Heart right ventricle (tissue), 16 donors: ENCODE measurements at places on chromosomes 6 and 20. TPM values are rescaled to one million over a fixed set of nuclear protein-coding genes. Genes with fewer than 3 reads are reported as not detected.
A peak's percentile ranks its signal among the peaks of the same experiment; 100 is the strongest.

Gene FAM209B
- total RNA-seq = not detected

Gene CCN2
- 58.4 TPM for total RNA-seq

Gene FNDC11
- total RNA-seq = not detected

- peak; percentile 27 for DNase-seq
Measured at GRCh38 chr20:50980851-50981713, 22.5 kb downstream of the MOCS3 start.

DNA sequence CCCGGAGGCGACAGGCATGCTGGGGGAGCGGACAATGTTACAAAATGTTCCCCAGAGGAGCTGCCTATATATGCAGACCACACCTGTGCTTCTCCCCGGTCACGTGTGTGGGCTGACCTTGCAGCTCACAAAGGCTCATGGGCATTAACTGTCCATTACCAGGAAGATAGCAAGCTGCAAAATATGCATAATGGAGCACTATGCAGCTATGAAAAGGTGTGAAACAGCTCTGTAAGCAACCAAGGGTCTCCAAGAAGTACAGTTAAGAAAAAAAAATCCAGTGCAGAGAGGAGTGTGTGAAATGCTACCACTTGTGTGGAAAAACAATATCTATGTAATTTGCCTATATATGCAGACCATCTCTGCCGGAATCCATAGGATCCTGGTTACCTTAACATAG is 9.4 kb downstream of the TCF15 start:
- no peak for DNase-seq

Gene ZSCAN31
- total RNA-seq = 14.3 TPM

- DNase-seq = no peak
Measured at GRCh38 chr6:106051226-106051625, 34.9 kb upstream of the PRDM1 start.

- peak; percentile 57 for DNase-seq
Measured at GRCh38 chr6:43990275-43990626, 137.0 kb downstream of the MRPL14 start.

DNA sequence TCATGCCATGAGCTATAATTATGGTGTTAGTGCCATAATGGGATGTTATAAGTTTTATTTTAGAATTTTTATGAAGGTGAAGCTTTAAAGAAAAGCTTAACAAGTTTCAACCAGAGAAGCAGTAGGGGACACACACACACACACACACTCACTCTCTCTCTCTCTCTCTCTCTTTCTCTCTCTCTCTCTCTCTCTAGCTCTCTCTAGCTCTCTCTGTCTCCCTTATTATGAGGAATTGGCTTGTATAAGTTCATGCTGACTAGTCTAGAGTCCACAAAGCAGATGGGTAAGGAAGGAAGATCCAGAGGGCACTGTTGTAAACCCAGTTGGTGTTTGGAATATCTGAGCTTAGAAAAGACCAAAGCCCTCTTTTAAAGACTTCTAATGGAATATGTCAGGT is 102.4 kb downstream of the QKI start:
- no peak for DNase-seq

- no peak for DNase-seq
Measured at GRCh38 chr6:100923481-100924165, 42.5 kb upstream of the ASCC3 start.

GRCh38 chr20:24771542-24772061 is 177.5 kb upstream of the CST7 start:
- DNase-seq = no peak

DNA sequence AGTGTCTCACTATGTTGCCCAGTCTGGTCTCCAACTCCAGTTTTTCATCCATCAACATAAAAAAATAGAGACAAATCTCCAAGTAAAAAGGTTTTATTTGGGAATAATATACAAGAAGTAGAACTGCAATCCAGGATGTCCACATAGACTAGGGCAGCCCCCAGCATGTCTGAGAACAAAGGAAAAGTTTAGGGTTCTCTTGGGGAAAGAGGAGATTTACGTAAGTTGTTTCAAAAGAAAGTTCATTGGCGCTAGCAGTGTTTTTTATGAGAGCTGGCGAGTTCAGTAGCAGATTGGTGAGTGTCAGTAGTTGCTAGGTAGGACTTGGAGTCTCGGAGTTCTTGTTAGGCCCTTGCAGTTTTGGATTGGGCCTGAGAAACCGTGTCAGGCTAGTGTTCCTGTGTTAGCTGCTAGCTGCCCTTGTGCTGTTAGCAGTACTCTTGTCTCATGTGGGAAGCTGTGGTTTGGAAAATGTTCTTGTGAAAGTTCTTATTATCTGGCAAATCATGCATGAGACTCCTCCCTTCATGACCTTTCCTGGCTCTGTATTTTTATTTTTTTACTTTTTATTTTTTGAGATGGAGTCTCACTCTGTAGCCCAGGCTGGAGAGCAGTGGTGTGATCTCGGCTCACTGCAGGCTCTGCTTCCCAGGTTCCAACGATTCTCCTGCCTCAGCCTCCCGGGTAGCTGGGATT is 24.7 kb downstream of the TTLL9 start:
- no peak for DNase-seq

- DNase-seq = peak; percentile 90
Measured at GRCh38 chr20:2102585-2103460, 1.2 kb downstream of the STK35 start.

DNA sequence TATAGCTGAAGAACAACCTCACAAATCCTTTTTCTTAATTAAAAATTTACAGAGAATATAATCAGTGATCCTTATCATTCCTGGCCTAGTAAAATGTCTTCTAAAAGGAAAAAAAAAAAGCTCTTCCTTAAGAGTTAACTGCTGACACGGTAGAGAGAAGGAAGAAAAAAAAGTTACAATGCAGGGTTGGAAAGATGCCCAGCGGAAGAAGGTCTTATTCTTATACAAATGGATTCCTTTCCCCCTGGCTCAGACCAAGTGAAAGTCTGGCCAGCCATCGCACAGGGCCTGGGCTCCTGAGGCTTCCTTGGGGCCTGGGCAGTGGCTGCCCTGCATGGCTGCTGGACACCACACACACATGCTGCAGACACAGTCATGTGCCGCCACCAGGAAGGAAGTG is 688.6 kb downstream of the TENT5A start:
- no peak for DNase-seq

- no peak for DNase-seq
Measured at GRCh38 chr20:37407573-37408002, 61.6 kb downstream of the SRC start.

- no peak for DNase-seq
Measured at GRCh38 chr6:105209950-105210706, 30.3 kb upstream of the POPDC3 start.

DNA sequence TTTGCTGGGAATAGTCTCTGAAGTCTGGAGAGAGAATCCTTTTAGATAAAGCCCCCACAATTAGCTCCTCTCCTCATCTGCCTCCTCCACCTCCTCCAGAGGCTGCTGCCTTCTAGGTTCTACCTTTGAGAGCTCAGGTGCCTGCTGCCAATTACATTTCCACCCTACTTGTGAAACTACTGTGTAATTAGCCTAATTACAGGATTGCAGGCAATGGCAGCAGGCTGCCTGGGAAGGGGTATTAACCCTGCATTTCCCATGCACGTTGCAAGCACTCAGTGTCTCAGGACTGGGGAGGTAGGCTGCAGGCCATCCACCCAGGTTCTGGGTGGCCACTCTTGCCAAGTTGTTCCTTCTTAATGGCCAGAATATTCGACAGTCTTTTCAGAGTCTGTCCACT is 215.6 kb upstream of the ZNF217 start:
- no peak for DNase-seq

Gene TMC2
- total RNA-seq = not detected

GRCh38 chr6:168684471-168684870 is 243.5 kb downstream of the SMOC2 start:
- no peak for DNase-seq

GRCh38 chr6:72650081-72650745 is 28.3 kb downstream of the KCNQ5 start:
- no peak for DNase-seq

- DNase-seq = no peak
Measured at GRCh38 chr6:52550014-52550575, 26.8 kb downstream of the TRAM2 start.

- no peak for DNase-seq
Measured at GRCh38 chr6:106782536-106783285, 153.3 kb downstream of the QRSL1 start.

DNA sequence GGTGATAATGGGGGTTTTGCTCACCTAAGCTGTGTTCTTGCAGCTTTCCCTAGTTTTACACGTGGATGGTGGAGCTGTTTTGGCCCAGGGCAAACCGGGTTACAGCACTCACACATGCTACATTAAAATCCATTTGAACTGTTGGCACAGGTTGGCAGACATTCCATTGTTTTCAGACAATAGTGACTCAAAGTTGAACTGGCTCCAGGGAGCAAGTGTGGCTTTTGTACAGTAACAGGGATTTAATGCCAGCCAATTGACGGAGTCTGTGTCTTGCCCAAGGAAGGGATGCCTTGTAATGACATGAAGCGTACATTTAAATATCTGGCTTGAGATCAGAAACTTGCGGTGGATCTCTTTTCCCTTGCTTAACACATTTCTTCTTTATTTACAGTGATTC is 183.1 kb downstream of the DTNBP1 start:
- DNase-seq = no peak

GRCh38 chr6:47525330-47526057 is 47.9 kb downstream of the CD2AP start:
- DNase-seq = no peak

GRCh38 chr6:81451787-81452186 is 300.7 kb downstream of the TENT5A start:
- DNase-seq = no peak

Gene SPATS1
- not detected for total RNA-seq

DNA sequence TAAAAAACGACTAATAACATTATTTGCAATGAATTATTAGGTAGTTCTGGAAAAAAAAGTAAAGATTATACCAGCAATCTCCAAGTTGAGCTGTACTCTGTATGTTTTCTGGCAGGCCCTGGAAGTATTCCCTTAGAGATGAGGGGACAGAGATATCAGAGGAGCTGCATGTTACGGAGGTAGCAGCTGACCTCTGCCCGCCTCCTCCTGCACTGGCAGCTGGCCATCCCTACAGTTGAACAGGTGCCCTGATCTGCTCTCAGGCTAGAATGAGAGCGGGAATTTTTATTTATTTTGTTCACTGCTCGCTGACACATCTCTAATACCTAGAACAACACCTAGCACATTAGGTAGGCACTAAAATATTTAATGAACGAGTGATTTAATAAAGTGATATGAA is 23.1 kb downstream of the FBXL4 start:
- peak; percentile 51 for DNase-seq

GRCh38 chr20:15911581-15911980 is 661.7 kb downstream of the KIF16B start:
- DNase-seq = no peak
